ENCODE measurements at places on chromosomes 1 and 21.

GRCh38 chr1:243256590-243256989, 749 bp downstream of the SDCCAG8 start:
- DNase-seq: peak; percentile 20

DNA sequence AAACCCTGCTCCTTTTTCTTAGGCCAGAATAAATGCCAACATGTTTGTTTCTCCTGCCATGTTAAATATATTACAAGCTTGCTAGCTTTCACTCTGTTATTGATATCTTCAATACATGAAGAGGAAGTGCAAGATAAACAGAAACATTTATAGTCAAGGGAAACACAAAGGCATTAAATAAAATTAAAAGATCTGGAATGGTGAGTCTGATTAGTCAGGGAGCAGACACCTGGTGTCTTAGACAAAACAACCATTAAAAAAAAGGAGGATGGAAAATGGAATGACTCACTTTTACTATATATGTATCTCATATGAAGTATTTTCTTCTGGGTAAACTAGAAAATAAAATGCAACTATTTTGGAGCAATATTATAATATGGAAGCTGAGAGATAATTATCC, 123.3 kb downstream of the SMYD3 start:
- no peak for DNase-seq

- no peak for DNase-seq
These were observed 4.5 kb downstream of the CDKN2C start for GRCh38 chr1:50974618-50974935.

GRCh38 chr1:225347123-225347683, 80.6 kb downstream of the LBR start:
- peak; percentile 3 for DNase-seq

DNA sequence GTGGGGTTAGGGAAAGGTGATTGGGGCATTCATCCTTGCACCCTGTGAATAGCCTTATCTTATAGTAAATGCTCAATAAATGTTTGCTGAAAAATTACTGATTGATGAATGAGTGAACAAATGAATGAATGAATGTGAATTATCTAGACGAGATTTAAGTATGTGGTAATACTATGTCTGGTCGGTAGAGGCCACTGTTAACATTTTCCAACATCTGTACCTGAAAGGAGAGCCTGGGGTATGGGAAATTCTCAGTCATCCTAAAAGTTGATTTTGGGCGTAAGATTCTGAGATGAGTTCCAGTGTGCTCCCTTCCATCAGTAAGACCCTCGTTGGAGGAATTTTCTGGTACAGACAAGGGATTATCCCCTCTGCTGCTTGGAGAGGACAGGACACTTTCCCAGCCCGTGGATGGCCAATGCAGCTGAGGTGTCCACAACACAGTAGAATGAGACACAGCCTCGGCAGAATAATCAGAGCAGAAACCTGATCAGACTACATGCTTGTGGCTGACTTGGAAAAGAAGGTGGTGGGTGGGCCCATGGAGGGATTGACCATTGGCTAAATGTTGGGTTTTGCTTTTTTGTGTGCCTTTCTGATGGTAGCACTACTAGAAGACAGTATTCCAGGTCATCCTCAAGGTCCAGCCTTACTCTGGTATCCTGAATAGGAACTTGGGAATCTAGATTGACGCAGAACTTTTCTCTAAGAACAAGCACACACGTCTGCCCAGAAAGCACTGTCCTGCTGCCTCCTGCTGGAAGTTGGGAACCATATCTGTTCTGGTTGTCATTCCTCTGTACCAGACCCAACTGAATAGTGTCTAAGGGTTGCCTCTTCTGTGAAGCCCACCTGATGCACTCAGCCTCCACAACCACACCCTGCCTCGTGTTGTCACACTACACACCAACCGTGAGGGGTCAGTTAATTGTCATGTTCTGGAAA, 262.0 kb downstream of the TNR start:
- peak; percentile 53 for DNase-seq

GRCh38 chr21:46020581-46020980, 39.0 kb downstream of the COL6A1 start:
- no peak for DNase-seq

DNA sequence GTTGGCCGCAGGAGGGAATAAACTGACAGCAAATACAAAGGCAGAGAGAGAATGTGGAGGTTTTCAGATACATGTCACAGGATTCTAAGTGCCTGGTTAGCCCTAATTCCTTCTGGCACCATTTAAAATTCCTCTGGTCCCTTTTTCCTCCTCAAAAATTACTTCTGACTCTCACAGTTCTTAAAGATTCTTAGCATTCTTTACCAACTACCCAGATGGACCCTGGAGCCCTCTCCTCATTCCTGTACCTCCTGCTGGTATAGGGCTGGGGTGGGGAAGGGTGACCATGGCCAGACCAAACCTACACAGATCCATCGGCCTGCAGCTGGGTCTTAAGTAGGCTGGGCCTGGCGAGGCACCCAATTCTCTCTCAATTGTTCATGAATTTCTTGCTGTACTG, 7.2 kb downstream of the MKNK1 start:
- DNase-seq: no peak

DNA sequence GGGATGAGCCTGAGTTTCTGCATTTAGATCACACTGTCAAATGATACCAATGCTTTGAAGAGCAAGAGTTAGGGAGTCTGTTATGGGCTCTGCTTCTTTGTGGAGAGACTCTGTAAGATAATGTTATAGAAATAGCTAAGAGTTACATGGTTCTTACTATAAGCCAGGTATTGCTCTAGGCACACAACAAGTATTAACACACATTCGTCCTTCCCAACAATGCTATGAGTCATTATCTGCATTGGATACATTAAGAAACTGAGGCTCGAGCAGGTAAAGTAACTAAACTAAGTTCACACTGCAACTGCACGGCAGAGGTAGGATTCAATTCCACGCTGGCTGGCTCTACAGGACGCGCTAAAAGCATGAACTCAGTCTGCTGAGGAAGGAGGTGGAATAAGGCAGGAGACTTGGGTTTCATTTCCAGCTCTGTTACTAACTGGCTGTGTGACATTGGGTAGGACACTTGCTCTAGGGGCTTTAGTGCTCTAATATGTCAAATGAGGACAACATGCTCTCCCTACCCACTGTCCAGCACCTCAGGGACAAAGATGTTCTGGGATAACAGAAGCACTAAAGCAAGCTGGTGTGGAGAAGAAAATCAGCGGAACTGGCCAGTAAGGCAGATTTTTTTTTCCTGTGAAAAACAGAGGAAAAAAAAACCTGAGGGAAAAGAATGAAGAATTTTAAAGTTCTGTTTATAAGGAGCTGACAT, 23.7 kb upstream of the IL20 start:
- DNase-seq: no peak

DNA sequence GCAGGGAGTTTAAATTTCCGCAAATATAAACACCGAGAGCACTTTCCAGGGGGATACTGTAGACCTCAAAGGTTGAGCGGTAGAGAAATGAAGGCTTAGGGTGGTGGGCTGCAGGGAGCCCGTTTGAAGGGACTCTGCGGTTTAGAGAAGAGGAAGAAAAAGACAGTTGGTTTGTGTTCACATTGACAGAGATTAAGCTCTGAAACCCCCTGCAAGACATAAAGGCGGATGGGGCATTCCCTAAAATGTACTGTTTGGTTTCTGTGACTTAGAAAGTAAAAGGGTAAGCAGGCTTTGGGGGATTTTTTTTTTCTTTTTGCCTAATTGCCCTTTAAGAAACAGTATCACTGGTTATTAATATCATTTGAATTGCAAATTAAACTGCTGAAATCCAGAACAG, 1.3 kb downstream of the KAZN start:
- DNase-seq: no peak

DNA sequence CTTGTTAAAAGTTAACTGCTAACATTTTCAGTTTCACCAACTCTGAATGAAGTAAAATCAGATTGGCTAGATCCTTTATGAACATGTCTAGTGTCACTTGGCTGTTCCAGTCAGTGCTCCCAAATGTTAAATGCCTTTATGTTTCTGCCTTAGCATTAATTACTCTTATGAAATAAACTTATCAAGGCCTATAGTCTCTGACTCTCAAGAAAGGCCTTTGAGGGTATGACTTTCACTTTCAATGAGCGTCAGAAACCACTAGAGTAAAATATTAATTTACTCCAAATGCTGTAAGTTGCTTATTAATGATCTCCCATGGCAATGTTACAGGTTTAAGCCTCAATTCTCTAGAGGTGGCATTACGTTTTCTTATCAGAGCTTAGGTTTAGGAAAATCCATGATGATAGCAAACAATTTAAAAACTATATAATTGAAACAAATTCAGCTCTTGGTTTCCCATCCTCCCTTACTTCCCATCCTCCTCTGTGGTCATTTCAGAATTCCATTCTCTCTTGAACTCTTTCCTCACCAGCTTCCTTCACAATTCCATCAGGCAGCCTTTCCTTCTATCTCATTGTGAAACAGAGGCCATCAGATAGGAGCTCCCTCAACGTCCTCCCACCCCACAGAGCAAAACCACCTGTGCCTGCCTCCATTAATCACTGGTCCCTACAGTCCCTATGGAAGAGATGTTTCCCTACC, 108.6 kb upstream of the COP1 start:
- DNase-seq: no peak

DNA sequence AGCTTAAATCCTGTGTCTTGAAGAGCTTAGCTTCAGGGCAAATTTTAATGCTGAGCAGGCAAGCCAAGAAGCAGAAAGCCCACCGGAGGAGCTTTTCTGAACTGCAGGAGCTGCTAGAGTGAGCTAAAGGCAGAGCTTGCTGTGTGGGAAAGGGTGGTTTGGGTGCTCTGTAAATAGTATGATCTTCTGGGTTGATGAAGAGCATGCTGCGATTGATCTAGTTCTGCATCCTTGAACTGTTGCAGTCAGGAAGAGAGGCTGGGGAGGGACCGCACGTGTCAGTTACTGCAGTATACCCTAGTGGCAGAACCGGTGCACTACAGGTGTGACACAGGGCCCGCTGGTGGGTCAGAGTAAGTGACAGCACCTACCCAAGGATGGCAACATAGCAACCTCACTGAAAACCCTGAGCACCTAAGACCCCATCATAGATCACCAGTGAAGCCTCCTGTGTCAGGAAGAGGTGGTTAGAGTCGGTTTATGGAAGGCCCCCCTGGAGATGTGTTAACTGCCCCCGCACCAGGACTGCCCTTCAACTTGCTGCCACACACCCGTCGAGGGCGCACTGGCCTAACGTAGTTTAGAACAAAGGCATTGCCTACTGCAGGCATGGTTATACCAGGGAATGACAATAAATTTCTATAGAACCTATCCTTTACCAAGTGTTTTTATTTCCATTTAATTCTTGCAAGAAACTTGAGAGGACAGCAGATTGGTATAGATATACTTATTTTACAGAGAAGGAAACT, 146.0 kb upstream of the KIAA0040 start:
- peak; percentile 64 for DNase-seq

DNA sequence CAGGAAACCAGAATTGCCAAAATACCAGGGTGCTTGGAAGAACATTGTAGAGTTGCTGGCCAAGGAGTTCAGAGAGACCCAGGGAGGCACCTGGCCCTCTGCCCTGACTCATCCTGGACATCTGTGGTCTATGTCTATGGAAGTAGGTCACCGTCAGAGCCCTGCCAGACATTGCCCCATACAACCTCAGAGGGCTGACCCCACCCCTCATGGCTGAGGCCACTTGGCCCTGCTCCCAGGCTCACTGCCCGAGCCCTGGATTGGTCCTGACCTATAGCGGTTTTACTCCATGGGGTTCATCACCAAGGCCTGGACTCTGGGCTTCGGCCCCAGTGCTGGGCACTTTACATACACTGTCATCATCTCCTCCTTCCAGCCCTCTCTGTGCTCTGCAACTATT, 233.1 kb downstream of the PTPRU start:
- no peak for DNase-seq

GRCh38 chr1:156750191-156750672, 1.2 kb downstream of the HDGF start:
- peak; percentile 78 for DNase-seq

DNA sequence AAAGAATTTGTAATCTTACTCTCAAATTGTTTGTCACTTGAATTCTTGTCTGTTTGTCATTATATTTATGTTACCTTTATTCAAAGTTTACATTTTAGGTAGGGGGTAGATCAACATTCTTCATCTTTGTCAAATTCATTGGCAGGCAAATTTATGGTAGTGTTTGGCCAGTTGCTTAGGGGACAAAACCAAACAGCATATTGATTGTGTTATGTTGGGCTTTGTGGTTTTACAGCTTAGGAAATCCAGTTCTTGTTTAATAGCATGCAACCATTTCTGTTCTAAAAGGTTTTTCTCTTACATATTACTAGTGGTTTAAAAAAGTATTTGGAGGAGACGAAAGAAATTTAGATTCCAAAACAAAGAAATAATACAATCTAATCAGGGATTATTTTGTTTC, 91.4 kb downstream of the HMCN1 start:
- DNase-seq: no peak

DNA sequence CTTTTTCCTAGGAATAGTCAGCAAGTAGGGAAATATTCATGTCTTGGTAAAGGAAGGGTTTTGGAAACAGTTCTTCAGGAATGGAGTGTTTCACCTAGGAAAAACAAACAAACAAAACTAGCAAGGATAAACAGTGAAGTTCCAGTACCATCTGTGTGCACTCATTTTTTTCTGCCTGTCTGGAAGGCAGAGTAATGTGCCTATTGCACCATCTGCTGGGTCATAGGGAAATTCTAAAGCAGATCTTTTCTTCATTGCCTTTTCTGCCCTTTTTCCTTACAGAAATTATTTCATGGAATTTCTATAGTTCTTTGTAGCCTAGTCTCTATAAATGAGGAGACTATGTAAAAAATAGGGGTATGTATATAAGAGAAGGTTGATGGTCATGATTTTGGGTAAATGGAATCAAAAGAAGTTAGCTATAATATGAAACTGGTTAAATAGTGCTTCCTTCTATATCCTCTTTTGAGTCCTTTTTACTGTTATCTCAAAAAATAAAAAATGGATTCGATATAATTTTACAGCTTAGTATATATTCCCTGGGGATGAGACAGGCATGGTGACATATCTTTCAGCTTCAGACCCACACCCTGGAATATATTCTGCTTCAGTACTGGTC, 3.4 kb upstream of the HRNR start:
- DNase-seq: peak; percentile 9

DNA sequence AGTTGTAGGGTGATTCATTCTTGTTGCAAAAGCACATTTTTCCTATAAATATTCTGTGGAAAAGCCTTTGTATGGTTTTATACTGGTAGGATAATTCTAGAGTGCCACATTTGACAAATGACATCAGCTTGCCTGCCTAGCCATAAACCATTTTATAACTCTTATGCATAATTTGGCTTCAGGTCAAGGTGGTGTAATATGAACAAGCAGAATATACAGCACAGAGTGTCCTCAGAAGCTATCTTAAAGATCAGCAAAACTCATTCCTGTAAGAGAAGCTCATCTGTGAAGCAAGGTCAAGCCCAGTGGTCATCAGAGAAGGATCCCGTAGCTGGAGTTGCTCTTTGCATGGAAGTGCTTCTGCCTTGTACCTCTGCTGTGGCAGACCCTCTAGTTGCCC, 24.0 kb upstream of the C1orf21 start:
- no peak for DNase-seq

DNA sequence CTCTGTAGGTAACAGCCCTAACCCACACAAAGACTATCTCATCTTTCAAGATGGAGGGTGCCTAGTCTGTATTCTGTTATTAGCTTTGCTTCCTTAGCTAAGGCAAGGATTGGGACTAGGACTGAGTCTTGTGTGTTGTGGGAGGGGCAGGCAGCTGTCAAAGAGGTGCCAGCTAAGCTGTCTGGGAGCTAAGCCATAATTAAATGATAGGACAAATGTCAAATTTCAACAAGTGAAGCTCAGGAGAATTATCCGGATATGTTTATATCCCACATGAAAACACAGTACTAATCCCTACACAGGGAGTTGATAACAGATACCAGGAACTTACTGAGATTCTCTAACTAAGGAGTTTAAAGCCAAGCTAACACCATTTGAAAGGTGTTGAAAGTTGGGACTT, 70.5 kb upstream of the NGF start:
- no peak for DNase-seq
